ENCODE measurements at places on chromosomes 16 and 17.

- no peak for DNase-seq
These were observed 11.6 kb upstream of the CBX4 start for GRCh38 chr17:79850571-79851460.

DNA sequence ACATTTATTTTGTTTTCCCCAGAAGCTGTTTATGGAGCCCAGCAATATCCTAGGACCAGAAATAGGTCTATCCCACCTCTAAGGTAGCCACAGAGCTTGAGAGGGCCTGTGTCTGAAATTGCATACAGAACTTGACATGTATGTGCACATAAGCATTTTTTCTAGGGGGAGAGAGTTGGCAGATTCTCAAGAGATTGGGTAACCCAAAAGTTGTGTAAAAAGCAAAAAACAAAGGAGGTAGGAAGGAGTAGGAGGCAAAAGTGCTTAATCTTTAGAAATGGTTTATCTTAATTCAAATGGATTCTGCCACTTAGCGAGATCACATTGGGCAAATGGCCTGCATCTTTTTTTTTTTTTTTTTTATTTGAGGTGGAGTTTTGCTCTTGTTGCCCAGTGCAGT, 3.5 kb downstream of the PLK1 start:
- no peak for DNase-seq

DNA sequence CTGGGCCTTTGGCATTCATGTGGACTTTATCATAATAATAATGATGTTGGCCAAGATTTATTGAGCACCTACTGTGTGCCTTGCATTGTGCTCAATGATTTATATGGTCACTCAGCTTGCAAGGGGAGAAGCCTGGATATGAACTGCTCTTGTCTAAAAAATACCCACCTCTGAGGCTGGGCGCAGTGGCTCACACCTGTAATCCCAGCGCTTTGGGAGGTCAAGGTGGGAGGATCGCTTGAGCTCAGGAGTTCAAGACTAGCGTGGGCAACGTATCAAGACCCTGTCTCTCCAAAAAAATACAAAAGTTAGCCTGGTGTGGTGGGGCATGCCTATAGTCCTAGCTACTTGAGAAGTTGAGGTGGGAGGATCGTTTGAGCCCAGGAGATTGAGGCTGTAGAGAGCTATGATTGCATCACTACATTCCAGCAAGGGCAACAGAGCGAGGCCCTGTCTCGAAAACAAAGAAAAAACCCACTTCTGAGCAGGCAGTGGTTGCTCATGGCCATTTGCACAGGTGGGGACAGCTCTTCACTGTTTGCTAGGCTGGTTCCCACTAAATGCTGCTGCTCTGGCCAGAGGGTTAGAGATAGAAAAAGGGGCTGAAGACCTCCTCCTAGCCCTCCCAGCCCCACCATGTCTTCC, 4.3 kb upstream of the ADGRG1 start:
- no peak for DNase-seq

- no peak for DNase-seq
These were observed 43.8 kb downstream of the PIPOX start for GRCh38 chr17:29086628-29087332.

DNA sequence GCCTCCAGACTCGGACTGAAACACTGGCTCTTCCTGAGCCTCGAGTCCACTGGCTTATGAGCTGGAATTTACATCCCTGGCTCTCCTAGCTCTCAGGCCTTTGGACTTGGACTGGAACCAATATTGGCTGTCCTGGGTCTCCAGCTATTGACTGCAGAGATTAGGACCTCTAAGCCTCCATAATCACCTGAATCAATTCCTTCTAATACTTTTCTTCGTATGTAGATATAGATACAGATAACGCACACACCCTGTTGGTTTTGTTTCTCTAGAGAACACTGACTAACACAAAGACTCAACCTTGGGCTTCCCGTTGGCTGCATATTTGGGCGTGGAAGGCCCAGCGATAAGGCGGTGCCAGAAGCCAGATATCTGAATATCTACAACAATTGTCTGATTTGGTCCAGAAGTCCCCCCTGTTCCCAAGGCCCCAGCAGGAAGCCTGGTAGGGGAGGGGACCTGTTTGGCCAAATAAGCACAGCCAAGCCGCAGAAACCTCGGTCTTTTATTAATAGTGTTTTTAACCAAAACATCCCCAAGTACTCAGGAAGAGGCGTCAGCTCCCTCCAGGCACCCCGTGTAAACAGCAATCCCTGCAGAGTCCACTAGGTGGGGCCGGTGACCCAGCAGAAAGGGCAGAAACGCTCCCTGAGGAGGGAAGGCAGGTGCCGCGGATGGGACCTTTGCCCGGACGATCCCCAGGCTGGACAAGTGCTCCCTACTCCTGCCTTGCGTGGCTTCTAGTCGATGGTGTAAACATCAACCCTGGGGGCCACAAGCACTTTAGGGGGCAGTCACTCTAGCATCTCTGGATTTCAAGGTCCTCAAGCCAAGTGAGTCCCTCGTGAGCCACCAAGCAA, 57.0 kb downstream of the ABR start:
- peak; percentile 83 for DNase-seq

DNA sequence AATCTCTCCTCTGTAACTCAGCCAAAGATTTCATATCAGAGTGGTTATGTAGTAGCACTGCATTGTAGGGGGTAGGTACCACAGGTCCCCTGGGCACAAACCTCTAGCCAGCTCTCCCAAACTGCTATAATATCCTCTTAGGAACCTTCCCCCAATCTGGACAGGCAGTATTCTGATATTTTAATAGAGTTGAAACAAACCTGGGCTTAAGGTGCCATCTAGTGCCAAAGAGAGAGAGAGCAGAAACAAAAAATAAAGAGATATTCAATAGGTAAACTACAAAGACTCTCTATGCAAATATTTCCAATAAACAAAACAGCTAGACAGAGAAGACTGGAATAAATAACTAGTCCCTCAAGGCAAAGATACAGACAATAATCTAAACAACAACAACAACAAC, 1070.0 kb downstream of the CDH11 start:
- no peak for DNase-seq

DNA sequence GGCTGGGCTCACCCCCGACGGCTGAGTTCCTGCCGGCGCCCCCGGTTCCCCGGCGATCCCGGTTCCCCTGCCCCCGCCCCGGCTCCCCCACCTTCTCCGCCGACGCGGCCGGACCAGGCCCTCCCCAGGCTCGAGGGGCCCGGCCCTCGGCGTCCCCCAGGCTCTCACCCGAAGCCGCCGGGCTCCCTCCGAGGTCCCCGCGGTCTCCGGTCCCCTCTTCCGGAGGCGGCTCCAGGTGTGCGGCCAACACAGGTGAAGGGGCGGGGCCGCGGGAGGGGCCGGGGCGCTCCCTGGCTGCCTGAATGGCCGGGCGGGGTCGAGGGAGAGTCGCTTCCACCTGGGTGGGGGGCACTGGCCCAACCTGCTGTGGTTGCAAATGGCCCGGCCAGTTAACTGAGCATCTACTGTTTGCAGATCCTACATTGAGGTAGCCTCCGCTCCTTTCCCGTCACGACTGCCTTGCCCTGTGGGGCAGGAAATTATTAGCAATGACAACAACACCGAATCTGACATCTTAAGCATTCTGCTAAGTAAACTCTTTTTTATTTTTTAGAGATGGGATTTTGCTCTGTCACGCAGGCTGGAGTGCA, at the start of gene BICDL2:
Gene BICDL2 (minus strand): TSS at position 219 of the 590 bp plus-strand sequence. CDS start 1,448 bp downstream, outside the sequence.
- no peak for DNase-seq

Measured in CD4-positive, alpha-beta T cell (primary cell).